Heart right ventricle (tissue), 16 donors: ENCODE measurements at places on chromosomes 7 and 10.

DNA sequence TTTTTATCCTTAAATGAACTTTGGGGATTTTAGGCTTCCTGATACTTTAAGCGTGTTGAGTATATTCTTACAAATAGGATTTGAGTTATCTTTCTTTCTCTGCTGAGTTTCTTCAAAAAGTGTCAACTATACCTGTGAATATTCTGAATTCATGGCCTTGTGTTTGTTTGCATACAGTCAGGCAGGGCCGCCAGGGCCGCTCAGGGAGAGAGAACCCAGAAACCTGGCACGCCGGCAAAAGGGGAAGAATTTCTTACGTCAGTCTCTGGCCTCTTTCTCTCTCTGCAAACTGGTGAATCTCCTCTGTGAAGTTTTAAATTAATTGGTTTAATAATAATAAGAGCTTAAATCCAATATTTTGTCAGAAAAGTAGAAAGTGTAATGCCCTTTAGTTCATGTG, 29.3 kb upstream of the BNIP3 start:
- peak; percentile 31 for DNase-seq

DNA sequence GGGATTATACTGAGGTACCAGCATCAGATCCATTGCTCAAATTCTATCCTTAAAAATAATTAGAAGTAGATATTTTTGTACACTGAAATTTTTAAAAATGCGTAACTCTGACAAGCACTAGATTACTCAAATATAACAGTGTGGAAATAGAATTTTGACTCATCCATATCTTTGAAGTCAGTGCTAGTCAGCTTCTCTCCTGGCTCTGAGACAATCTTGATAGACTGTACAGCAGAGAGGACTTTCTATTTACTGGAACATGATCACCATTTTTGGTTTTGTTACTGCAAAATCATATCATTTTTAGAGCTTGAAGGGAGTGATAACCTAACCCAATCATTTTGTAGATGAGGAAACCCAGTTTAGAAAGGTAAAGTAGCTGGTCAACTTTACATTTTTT, 195.0 kb downstream of the MTERF1 start:
- DNase-seq, result no peak

- DNase-seq, result no peak
These were observed 163.2 kb downstream of the JAZF1 start for GRCh38 chr7:28017372-28017771.

GRCh38 chr7:102310414-102310815, 23.7 kb downstream of the SH2B2 start:
- no peak for DNase-seq

GRCh38 chr10:78657163-78657861, 411.5 kb upstream of the ZMIZ1 start:
- DNase-seq, result peak; percentile 68

DNA sequence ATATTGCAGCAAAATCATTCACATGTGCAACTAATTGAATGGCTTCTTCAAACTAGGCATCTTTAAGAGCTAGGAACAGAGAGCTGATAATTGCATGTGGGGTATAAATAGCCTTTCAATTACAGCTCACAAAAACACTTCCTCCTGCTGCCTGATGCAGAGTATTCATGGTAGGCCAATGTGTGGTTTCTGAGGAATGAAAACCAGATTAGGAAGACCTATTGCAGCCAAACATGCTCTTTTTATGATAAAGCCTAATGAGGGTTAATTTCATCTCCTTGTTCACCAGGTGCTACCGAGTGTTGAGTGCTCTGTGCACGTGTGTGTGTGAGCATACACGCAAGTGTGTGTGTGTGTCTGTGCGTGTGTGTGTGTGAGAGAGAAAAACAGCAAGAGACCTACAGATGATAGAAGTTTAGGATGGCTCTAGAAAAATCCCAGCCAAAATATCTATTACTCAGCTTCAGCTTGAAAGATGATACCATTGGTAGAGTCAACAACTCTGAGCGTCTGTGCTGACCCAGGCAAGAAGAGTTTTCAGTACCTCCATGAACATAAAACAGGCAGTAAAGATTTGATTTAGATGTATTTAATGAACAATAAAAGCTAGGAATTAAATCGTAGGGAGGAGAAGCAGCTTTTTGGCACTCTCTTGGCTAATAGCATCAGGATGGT, 448.5 kb upstream of the ANKRD30A start:
- no peak for DNase-seq

DNA sequence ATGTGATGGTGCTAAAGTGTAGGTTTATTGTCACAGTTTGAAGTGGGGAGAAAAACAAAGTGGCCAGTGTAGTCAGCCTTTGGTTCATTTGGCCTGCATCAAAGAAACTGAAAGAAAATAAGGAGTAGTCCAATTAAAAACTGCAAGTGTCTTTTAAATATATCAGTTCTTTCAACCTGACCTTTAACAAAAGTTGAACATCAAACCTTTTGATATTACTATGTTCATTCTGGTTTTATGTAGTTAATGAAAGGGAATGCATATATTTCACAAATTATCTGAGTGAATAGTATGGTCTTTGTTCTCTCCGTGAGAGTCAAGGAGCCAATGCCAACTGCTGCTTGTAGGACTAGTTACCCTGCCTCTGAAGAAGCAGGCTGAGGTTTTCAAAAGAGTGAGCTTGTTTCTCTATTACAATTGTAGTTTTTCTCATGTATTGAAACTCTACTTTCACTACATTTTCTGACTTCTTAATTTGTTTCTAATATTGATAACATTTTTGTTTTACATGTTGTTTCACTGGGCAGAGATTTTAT, 1160.8 kb upstream of the LRRTM3 start:
- no peak for DNase-seq

- peak; percentile 79 for DNase-seq
These were observed 75.6 kb downstream of the CTBP2 start for GRCh38 chr10:125084614-125085257.

GRCh38 chr7:33547880-33548279, 357.5 kb upstream of the BMPER start:
- no peak for DNase-seq

GRCh38 chr10:24570658-24571426, 152.8 kb downstream of the ARHGAP21 start:
- DNase-seq, result no peak

- DNase-seq, result no peak
These were observed 1174.3 kb downstream of the XPNPEP1 start for GRCh38 chr10:108749042-108749441.

DNA sequence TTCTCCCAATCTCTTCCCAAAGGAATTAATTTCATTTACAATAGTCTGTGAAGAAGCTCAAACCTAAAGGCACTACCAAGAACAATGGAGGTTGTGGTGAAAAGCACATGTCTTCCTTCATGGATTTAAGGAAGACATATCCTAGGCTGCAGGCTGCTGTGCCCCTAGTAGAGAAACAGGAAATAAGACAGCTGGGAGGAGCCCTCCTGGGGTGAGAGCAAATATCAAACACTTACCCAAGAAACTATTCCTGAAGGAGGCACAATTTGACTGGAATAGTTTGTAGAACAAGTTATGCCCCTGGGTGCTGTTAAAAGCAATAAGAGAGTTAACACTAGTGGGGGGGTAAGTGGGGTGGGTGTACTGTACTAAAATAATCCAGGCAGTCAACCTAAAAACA, 30.1 kb downstream of the PDZD8 start:
- DNase-seq, result no peak

- no peak for DNase-seq
These were observed 12.2 kb downstream of the SSMEM1 start for GRCh38 chr7:130219871-130220270.

GRCh38 chr10:71294091-71294561, 24.9 kb upstream of the SLC29A3 start:
- DNase-seq, result no peak

GRCh38 chr7:17706275-17706674, 234.0 kb downstream of the SNX13 start:
- no peak for DNase-seq

DNA sequence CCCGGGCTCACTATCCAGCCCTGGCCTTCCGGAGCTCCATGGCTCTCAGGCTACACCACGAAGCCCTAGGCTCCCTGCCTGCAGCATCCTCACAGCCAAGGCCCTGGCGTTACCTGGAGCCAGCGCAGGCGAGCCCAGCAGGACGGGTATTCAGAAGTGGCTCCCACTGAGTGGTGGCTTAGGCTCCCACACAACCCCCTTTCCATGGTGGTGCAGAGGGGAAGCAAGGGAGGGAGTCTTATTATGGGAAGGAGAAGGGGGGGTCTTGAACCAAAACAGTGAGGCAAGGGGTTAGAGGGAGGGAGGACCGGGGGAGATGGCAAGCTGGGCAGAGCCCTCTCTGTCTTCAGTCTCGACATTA, 29.6 kb upstream of the NDST2 start:
- no peak for DNase-seq

DNA sequence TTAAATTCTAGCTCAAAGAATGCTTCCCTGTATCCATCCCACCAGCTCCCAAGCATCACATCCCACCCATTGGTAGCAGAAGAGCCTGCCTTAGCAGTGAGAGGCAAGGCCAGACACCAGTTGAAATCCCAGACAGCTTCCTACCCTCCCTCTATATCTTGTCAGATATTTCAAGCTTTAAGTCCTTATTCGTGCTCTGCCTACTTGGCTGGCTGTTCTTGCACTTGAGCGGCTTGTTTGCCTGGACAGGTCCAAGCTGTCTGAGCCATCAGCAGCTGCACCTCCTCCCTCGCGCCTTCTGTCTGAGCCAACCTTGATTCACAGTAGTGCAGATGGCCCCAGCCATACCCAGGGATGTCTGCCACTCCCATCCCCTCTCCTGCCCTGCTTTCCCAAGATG, 16.4 kb downstream of the LRRC4 start:
- DNase-seq, result no peak

DNA sequence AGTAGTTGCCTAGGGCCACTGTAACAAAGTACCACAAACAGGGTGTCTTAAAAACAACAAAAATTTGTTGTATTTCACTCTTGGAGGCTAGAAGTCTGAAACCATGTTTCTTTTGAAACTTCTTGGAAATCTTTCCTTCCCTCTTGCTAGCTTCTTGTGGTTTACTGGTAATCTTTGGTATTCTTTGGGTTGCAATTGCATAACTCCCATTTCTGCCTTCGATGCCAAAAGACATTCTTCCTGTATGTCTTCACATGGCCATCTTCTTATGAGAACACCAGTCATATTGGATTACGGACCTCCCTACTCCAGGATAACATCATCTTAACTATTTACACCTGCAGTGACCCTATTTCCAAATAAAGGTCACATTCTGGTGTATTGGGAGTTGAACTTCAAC, 357.4 kb downstream of the PPP1R3A start:
- DNase-seq, result no peak

DNA sequence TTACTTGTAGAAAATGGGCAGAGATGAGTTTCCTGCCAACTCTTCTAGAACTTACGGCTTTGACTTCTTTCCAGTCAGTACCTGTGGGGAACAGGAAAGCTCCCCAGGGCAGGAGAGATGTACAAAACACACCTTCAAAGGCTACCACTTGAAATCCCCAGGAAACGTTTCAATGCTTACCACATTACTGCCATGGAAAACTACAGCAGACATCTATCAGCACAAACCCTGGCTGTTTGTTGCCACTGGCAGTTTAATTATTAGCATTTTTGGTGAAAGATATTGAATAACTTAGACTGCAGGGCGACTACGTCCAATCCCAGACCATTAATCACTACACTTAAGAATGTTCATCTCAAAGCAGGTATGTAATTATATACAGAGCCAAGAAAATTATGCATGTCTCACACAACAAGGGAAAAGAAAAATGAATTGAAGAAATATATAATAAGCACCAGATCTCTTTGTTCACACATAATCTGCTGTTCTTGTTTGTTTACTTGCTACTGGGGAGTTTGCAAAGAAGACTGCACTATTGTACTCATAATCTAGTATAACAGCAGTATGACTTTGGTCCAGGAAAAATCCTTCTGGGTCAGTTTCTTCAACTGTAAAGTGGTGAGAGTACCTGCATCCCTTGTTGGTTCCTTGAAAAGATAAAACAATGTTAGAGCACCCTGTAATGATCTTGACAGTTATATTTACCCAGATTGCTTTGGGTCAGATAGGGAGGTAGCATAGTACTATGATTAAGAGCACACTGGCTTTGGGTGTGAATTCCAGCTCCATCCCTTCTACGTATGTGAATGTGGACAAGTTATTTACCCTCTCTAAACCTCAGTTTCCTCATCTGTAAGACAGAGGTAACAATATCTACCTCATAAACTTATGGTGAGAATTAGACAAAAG, 138.3 kb downstream of the DOCK4 start:
- no peak for DNase-seq

GRCh38 chr10:110110338-110110737, 97.1 kb upstream of the MXI1 start:
- no peak for DNase-seq

DNA sequence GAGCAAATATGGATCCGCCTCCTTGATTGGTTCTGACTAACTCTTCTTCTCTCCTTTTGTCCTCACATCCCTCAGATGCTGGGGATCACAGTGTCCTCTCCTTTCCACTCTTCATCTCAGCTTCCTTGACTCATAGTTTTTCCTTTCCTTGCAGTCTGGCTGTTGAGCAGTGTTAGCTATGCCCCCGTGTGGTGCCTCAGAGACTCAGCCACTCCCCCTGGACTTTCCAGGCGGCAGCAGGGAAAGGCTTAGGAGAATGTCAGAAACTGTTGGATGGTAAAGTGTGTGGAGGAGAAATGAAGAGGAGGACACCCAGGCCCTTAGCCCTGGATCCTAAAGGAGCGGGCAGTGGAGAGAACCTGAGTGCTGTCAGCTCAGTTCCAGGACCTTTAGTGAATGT, 267.5 kb downstream of the CELF2 start:
- DNase-seq, result no peak

- no peak for DNase-seq
These were observed 558.9 kb downstream of the REEP3 start for GRCh38 chr10:64080071-64080470.

DNA sequence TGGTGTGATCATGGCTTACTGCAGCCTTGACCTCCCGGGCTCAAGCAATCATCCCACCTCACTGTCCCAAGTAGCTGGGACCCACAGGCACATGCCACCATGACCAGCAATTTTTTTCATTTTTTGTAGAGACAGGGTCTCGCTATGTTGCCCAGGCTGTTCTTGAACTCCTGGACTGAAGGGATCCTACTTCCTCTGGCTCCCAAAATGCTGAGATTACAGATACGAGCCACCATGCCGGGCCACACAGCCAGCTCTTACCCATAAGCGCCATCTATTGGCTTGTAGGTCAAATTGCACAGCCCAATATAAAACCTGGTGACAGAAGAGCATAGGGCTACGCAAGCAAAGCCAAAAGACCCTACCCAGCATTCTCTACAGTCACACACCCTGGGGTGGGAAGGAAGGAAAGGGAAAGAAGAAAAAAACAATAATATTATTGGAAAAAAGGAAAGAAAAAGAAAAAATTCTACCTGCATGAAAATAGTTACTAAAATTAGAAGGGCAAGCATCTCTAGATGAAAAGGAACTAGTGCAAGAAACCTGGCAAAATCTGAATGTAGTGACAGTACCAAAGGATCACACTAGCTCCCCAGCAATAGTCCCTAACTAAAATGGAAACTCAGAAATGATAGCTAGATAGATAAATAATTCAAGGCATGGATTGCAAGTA, 29.4 kb upstream of the AMPH start:
- no peak for DNase-seq

DNA sequence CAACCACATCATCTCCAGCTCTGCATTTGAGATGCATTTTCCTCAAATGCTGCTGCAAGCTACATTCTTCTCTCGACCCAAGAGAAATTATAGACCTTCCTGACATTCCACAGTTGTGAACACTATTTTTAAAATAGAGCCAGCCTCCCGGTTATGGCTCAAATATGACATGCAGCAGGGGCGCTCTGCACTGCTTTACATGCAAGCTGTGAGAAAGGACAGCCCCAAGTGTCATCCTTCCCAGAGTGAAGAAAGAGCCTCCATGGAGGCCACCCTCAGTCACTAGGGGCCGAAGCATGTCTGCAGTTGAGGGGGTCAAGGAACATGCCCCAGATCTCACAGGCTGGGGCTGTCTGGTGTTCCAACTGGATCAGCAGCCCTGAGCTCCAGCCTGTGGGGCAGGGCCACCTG, 63.9 kb upstream of the CHST15 start:
- no peak for DNase-seq
